Sigmoid colon (tissue), 7 donors: ENCODE measurements at places on chromosomes 2 and 18. TPM values are rescaled to one million over a fixed set of nuclear protein-coding genes. Genes with fewer than 3 reads are reported as not detected.

GRCh38 chr18:4181882-4182568 lies 273.1 kb downstream of the DLGAP1 start:
- H3K27me3 ChIP-seq = no peaks in the 10 kb centered on the region
- DNase-seq = no peak
- no peaks in the 10 kb centered on the region for H3K36me3 ChIP-seq
- H3K27ac ChIP-seq = no peak overlapping the region

GRCh38 chr18:41940506-41941215 lies 14.4 kb upstream of the PIK3C3 start:
- no peaks in the 10 kb centered on the region for H3K36me3 ChIP-seq
- H3K4me3 ChIP-seq = no peak overlapping the region
- no peaks in the 10 kb centered on the region for H3K4me1 ChIP-seq
- no peak for DNase-seq
- no peaks in the 10 kb centered on the region for H3K27me3 ChIP-seq
- H3K27ac ChIP-seq = no peak overlapping the region

GRCh38 chr2:178949151-178949550 lies 100.8 kb downstream of the CCDC141 start:
- no peak overlapping the region for H3K4me3 ChIP-seq
- DNase-seq = no peak
- no peaks in the 10 kb centered on the region for H3K36me3 ChIP-seq
- no peak overlapping the region for H3K27ac ChIP-seq
- H3K4me1 ChIP-seq = no peaks in the 10 kb centered on the region

DNA sequence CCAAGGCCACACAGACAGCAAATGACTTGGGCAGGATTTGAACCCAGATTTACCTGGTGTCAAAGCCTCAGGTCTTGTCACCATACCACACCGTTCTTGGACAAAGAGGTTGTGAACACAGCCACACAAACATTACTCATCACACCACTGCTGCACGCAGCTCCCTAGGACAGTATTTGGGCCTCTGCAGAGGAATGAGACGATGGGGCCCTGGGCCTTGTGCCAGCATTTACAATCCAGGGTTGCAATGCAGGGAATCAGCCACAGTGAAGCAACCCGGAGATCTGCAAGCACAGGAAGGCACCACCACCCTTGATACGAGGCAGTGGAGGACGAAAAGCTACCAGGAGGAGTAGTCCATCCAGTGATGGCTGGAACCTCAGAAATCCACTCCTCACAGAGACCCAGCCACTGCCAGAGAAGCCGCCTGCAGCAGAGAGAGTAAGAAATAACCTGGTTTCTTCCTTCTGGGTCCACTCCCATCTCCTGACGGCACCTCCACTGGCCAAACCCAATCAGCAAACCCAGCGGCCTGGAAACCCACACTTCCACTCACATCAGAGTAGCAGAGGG lies 3.7 kb upstream of the MTCL1 start:
- no peaks in the 10 kb centered on the region for H3K36me3 ChIP-seq
- H3K27ac ChIP-seq = peak overlapping the region; percentile 95
- H3K4me1 ChIP-seq = peaks cover 23% of the 10 kb centered on the region
- no peak overlapping the region for H3K4me3 ChIP-seq
- peak; percentile 65 for DNase-seq

FBXO41 gene
- 2.9 TPM for total RNA-seq

DNA sequence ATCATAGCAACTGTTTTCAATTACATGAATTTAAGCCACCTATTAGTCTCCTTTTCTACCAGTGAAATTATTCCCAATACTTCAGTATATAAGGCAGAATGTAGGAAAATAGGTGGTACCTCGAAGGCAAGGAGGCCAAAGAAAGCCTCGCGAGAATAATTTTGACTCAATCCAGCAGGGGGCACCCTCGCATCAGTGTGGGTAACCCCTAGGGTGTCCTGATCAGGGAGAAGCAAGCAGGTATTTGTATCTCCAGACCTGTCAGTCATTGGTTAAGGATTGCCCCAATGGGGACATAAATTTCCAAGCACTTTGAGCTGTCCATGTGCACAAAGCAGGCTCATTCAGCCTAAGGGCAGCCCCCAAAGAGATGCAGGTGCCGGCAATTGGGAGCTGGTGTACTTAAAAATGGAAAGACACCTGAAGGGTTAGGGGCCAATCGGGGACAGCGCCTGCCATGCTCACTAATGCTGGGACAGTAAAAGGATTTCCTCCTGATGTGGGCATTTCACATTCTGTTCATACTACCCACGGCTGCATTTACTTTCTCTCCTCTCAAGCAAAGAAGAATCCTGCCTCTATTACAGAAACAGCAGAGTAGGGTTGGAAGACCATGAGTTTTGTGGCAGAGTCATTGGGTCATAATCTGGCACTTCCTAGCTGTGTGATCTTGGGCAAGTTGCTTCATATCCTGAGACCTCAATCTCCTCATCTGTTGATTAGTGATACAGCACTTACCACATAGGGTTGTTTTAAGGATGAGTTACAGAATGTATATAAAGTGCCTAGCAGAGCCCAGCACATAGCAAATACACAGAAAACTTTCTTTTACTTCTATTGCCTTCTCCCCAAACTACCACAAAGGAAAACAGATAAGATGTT lies 136.1 kb downstream of the ICOS start:
- DNase-seq = no peak
- no peak overlapping the region for H3K4me3 ChIP-seq
- no peak overlapping the region for H3K27ac ChIP-seq
- H3K36me3 ChIP-seq = no peaks in the 10 kb centered on the region
- H3K4me1 ChIP-seq = peaks cover 13% of the 10 kb centered on the region
- no peaks in the 10 kb centered on the region for H3K27me3 ChIP-seq

GRCh38 chr2:43078781-43079755 lies 147.3 kb downstream of the ZFP36L2 start:
- H3K36me3 ChIP-seq = no peaks in the 10 kb centered on the region
- H3K4me3 ChIP-seq = no peak overlapping the region
- no peak for DNase-seq
- H3K27me3 ChIP-seq = no peaks in the 10 kb centered on the region
- no peak overlapping the region for H3K27ac ChIP-seq

CLEC4F gene
- not detected for total RNA-seq

GRCh38 chr2:105368759-105369408 lies 30.0 kb downstream of the FHL2 start:
- H3K27ac ChIP-seq = no peak overlapping the region
- no peak overlapping the region for H3K4me3 ChIP-seq
- no peaks in the 10 kb centered on the region for H3K27me3 ChIP-seq
- H3K36me3 ChIP-seq = peaks cover 18% of the 10 kb centered on the region
- DNase-seq = no peak

RAD51AP2 gene
- total RNA-seq = not detected

DNA sequence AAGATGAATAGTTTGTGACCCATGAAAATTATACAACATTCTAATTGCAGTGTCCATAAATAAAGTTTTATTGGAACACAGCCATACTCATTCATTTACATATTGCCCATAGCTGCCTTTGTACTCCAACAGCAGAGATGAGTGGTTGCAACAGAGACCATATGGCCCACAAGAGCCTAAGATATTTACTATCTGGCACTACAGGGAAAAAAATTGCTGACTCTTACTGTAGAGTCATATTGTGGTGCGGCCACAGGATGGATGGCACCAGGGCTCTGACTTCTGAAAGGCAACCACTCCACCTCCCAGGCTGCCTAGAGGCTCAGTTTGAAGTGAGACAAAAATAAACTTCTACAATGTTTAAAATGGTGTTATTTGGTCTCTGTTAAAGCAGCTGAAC lies 404.0 kb upstream of the ATP5MC3 start:
- no peak overlapping the region for H3K27ac ChIP-seq
- H3K4me3 ChIP-seq = no peak overlapping the region
- H3K36me3 ChIP-seq = no peaks in the 10 kb centered on the region
- no peaks in the 10 kb centered on the region for H3K4me1 ChIP-seq
- no peak for DNase-seq

DNA sequence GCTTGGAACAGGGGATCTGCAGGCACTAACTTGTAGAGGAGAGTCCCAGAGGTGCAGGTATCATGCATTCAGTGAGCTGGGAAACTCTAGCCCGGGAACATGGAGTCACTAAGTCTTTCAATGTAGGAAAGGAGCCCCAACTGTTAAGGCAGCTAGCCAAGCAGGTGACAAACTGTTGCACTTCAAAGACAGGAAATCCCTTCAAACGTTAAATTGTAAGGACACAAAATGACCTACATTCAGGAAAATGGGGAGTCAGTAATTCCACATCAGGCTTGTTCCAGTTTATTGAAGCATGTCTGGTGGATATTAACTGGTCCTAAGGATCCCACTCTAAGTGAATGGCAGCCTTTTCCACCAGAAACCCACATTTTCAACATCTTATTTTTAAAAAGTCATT lies 364.5 kb downstream of the MTX2 start:
- H3K27me3 ChIP-seq = no peaks in the 10 kb centered on the region
- no peak overlapping the region for H3K27ac ChIP-seq
- H3K36me3 ChIP-seq = no peaks in the 10 kb centered on the region
- no peak for DNase-seq

PNKD gene
- 95.1 TPM for total RNA-seq

ERICH2 gene
- not detected for total RNA-seq

DNA sequence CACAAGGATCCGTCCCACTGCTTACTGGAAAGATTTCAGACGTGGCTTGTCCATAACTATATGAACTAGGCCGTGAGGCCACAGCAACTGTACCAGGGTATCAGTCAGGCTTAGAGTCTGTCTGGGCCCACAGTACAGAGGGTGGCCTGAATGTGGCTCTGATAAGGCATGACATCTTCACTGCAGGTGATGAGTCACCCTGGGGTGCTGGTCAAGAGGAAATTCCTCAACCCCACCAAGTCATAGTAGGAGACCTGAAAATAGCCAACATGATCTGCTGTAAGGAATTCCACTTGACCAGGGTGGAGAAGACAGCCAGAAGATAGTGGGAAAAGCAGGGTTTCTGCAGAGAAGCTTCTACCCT lies 107.7 kb downstream of the INHBB start:
- no peaks in the 10 kb centered on the region for H3K36me3 ChIP-seq
- DNase-seq = no peak
- H3K4me3 ChIP-seq = no peak overlapping the region

- no peaks in the 10 kb centered on the region for H3K4me1 ChIP-seq
- no peak overlapping the region for H3K4me3 ChIP-seq
- no peaks in the 10 kb centered on the region for H3K27me3 ChIP-seq
- no peaks in the 10 kb centered on the region for H3K36me3 ChIP-seq
Measured at GRCh38 chr2:120404941-120405758, 59.2 kb downstream of the INHBB start.

LRATD1 gene
- 4.4 TPM for total RNA-seq

KANSL3 gene
- 50.4 TPM for total RNA-seq

DNA sequence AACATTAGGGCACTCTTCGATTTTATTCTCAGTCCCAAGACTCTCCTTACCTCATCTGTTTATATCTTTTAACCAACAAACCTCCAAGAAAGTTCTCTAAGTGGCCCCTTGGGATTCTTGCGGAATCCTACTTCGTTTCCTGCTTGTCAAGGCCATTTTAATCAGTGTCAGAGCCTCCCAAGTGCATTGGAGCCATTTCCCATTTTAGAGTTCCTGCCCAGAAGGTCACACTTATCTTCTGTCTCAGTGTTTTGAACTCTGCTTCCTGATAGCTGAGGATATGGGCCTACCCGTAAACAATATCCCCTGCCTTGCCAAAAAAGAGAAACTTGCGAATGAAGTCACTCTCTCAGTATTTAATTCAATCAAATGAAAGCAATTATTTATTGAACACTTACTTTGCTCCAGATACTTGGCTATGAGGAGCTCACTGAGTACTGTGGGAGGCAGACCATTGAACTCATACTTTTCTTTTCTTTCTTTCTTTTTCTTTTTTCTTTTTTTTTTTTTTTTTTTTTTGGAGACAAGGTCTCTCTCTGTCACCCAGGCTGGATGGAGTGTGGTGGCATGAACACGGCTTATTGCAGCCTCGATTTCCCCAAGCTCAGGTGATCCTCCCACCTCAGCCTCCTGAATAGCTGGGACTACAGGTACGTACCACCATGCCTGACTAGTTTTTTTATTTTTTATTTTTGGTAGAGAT lies 5.7 kb upstream of the NOSTRIN start:
- no peaks in the 10 kb centered on the region for H3K4me1 ChIP-seq
- no peak for DNase-seq
- no peak overlapping the region for H3K4me3 ChIP-seq
- H3K36me3 ChIP-seq = no peaks in the 10 kb centered on the region

- no peaks in the 10 kb centered on the region for H3K4me1 ChIP-seq
- no peaks in the 10 kb centered on the region for H3K36me3 ChIP-seq
- no peaks in the 10 kb centered on the region for H3K27me3 ChIP-seq
Measured at GRCh38 chr2:36918307-36918706, 48.0 kb downstream of the STRN start.

KIAA2012 gene
- not detected for total RNA-seq

DNA sequence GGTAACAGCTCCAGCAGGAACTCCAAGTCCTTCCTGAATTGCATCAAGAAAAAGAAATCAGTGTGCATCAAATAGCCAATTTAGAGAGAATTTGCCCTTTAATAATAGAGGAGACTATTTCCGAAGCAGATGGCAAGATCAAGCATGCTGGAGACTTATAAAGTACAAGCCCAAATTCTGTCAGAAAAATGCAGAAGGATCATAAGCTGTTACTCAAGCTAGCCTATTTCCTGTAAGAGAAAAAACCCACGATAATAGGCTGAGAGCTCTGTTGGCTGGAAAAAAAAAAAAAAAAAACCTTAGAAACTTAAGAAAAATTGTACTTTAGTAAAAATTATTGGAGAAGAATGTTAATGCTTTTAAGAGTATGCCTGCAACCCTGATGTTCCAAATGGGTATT lies 24.4 kb upstream of the ITM2C start:
- no peak for DNase-seq
- H3K4me3 ChIP-seq = no peak overlapping the region
- no peaks in the 10 kb centered on the region for H3K27me3 ChIP-seq
- no peak overlapping the region for H3K27ac ChIP-seq
- no peaks in the 10 kb centered on the region for H3K4me1 ChIP-seq

PTH2R gene
- total RNA-seq = not detected

DNA sequence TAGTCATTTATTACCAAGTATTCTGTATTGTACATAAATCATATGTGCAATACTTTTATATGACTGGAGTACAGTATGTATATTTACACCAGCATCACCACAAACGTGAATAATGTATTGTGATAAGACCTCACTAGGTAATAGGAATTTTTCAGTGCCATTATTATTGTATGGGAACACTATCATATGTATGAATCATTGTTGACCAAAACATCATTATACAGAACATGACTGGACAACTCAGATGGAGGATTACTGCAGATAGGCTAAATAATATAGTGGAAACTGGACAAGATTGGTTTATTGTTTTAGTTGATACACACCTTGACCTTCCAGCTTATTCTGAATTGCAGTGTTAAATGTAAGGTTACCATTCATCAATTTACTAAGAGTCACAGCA lies 33.4 kb downstream of the VAPA start:
- H3K27me3 ChIP-seq = no peaks in the 10 kb centered on the region
- no peak overlapping the region for H3K27ac ChIP-seq
